ENCODE measurements at places on chromosomes 4 and X. TPM values are rescaled to one million over a fixed set of nuclear protein-coding genes. Genes with fewer than 3 reads are reported as not detected.

GRCh38 chr4:142778430-142778829 lies 67.7 kb downstream of the INPP4B start:
- no peak for DNase-seq

- no peak for DNase-seq
Measured at GRCh38 chr4:11042760-11043159, 358.2 kb upstream of the CLNK start.

DNA sequence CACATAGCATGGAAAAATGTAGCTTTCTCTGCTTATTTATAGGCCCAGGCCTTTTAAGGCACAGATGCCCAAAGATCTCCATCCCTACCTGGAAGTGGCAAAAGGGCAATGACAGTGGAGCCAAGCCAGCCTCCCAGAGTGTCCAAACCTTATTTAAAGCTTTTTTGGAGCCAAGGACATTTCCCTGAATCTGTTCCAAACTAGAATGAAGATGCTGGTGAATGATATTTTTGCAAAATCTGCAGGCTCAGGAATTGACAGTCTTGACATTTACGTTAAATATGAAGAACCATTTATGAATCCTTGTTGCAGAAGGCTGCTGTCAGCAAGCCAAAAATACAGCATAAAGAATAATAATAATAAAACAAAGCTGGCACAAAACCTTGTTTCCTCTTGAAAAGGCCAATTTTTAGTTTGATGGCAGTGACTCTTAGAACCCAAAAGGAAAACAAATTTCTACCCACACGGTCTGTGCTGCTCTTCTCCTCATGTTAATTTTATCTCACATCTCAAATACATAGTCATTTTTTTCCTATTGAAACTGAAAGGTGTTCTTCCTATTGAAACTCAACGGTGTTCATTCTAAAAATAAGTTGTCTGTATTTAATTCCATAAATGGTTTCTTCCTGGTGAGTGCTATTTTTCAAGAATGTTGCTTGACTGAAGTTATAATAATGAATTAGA lies 206.3 kb upstream of the TBL1X start:
- peak; percentile 90 for DNase-seq

DNA sequence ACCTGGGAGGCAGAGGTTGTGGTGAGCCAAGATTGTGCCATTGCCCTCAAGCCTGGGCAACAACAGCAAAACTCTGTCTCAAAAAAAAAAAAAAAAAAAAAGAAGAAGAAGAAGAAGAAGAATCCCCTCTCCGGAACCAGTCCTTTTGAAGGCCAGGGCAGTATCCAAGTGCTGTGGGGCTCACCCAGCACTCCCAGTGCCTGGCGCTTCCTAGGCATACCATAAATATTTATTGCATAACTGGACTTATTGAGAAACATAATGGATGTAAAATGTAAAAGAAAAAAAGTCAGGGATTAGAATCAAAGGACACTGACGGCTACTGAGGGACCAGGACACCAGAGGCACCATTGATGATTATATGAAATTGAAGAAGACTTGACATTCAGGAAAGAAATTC lies 162.1 kb upstream of the KIT start:
- no peak for DNase-seq

Gene CHRDL1
- total RNA-seq = not detected

DNA sequence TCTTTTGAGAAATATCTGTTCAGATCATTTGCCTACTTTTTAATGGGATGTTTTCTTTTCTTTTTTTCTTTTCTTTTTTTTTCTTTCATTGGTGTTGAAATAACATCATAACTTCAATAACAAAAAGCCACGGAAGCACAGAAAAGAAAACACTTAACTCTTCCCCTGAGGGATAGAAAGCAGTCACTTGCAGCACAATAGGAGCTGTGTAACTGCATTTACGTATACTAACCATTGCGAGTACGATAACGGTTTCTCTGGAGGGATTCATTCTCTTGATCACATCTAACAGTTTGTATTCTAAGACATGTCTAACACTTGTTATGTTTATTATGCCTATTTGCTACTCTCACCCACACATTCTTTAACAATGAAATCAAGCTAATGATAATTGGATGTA lies 27.3 kb downstream of the C4orf46 start:
- DNase-seq = no peak

GRCh38 chrX:109533631-109534030 lies 3.0 kb upstream of the NXT2 start:
- DNase-seq = no peak

DNA sequence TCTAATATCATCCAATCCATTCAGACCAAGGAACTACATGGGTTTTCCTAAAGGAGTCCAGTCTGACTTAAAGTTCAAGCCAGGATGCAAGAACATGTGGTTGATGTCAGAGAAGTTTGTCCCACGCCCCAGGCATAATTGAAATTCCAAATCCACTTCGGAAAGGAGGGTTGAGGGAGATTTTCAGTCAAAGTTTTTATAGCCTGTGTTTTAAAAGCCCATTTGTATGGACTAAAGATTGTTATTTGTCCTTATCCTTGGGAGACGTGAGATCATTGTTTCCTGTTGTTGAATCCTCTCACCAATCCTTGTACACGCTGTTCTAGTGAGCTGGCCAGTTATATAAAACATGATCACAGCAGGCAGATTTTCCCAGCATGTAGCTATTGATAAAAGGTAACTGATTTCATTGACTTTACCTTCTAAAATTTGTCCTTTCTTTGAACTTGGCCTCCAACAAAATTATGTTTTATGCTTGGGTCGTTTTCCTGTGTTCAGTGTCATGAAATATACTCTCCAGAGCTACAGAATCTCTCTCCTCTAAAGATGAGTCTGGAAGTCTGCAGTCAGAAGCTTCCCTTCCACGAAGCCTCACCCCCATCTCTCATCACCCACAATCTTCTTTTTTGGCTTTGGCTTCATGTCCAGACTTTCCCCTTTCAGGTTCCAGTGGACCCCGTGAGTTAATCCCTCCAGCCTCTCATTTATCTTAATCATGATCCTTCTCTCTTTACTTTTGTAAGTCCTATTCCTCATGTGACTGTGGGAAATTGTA lies 92.9 kb downstream of the ATP10D start:
- DNase-seq = no peak

DNA sequence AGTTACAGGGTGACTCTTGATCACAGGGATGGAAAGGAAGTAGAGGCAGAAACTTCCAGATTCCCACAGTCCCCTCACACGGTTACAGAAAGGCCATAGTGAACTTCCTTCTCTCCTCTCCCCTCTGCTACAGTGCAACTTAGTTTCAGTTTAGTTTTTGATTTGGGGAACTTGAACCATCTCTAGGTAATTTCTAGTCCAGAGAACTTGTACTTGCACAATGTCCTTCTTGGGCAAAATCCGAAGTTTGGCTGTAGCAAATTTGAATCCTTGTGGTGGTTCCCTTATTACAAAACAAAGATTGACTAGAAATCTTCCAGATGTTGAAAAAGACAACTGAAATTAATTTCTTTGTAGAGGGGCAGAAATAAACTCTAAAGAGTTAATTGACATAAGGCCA lies 1.2 kb upstream of the BLTP1 start:
- peak; percentile 12 for DNase-seq

DNA sequence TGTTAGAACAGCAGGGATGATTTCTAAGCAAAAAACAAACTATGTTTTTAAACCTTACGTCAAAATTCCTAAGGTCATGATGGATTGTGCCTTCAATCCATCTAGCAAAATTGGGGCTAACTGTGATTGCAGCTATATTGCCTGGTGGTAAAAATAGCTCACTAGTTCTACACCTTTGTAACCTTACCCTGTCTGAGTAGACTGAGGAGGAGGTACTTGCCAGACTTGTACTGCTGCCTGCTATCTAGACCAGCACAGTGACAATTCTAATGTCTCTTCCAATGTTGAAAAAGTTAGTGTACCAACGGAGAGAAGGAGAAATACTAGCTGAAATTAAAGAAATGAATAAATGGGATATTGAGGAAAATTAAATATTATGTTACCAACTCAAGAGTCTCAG lies 30.3 kb downstream of the ATP11C start:
- DNase-seq = no peak

Gene SOD3
- not detected for total RNA-seq

- DNase-seq = no peak
Measured at GRCh38 chr4:74056114-74056857, 17.8 kb upstream of the CXCL3 start.

Gene SLC10A4
- not detected for total RNA-seq

GRCh38 chrX:7925867-7926472 lies 1.2 kb downstream of the PNPLA4 start:
- DNase-seq = peak; percentile 56

- no peak for DNase-seq
Measured at GRCh38 chr4:127788517-127788916, 6.4 kb downstream of the HSPA4L start.

DNA sequence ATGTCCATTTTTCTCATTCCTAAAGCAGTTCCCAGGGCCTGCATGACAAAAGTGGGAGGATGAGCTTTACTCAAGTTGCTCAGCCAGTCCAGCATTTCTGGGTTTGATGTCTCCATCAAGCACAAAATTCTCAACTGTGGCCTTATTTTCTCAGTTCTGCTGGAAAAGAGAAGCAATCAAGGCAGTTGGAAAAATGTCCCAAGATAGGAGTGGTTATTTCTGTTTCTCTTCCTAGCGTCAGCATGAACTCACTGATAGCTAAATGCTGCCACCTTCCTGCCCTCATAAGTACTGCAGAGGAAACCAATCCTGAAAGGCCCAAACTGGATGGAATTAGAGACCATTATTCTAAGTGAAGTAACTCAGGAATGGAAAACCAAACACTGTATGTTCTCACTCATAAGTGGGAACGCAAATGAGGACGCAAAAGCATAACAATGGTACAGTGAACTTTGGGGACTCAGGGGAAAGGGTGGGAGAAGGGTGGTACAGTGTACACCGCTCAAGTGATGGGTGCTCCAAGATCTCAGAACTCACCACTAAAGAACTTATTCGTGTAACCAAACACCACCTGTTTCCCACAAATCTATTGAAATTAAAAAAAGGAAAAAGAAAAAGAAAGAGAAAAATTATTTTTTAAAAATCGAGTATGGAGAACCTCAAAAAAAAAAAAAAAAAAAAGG lies 29.6 kb downstream of the ADH7 start:
- peak; percentile 53 for DNase-seq

DNA sequence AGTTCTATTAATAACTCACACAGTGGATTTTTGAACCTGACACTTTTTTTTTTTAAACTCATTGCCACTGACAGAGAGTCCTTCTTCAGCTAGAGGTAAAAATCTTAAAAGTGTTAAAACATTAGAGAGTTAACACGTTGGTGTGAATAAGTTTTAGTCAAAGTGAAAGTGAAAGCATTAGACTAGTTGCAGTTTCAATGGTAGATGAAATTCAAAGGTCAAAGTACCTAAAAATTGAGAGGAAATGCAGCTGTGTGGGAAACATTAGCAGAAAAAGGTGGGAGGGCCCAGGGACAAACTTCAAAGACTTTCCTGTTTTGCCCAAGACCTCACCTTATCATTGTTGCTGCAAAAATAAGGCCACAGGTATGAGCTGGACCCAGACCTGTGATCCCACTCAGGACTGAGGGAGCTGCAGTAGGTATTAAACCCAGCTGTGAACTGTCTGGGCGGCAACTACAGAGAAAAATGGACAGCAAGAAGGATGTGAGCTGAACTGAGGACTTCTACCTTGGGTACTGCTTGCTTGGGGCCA lies 17.6 kb upstream of the GABRA4 start:
- DNase-seq = no peak

Gene NPNT
- not detected for total RNA-seq

DNA sequence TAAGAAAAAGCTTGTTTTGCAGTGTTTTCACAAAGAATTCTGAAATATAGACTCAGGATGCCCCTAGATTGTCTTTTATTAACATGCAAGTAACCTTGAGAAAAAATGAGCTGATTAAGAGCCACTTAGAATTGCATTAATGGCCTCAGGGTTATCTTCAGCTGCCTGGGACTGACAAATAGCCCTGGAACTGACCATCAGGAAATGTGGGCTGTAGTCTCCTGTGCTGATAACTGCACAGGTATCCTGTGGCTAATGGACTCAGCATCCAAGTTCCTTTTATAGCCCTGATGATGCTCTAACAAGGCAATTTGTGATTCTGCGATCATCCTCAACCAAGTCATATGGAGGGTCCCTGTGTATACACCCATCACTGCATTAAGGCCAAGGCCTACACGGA lies 17.0 kb downstream of the CA5B start:
- no peak for DNase-seq

DNA sequence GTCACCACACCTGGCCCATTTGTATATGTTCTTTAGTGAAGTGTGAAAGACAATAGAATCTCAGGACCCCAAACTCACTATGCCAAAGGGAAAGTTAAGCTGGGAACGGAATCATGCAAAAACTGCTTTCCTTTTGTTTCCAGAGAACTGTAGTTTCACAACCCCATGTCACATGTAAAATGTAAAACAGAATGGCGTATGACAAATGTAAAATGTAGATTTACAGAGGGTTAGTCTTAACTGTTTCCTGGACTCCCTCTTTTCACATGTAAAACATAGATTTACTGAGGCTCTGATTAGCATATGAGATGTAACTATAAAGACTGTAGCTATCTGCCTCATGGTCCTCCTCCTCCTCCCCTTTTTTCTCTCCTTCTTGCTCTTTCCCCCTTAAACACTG lies 66.3 kb downstream of the ABLIM2 start:
- no peak for DNase-seq

Gene NHSL2
- 0.31 TPM for total RNA-seq

DNA sequence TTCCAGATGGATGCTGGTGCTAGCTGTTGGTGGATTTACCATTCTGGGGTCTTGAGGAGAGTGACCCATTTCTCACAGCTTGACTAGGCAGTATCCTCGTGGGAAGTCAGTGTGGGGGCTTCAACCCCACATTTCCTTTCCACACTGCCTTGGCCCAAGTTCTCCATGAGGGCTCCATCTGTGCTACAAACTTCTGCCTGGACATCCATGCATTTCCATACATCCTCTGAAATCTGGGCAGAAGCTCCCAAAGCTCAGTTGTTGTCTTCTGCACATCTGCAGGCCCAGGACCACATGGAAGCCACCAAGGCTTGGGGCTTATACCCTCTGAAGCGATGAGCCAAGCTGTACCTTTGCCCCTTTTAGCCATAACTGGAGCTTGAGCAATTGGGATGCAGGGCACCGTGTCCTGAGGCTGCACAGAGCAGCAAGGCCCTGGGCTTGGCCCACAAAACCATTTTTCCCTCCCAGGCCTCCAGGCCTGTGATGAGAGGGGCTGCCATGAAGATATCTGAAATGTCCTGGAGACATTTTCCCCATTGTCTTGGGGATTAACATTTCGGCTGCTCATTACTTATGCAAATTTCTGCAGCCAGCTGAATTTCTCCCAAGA lies 248.7 kb upstream of the ANKRD50 start:
- DNase-seq = no peak

- DNase-seq = no peak
Measured at GRCh38 chr4:77952457-77952856, 89.8 kb downstream of the MRPL1 start.

- DNase-seq = no peak
Measured at GRCh38 chr4:95638920-95639501, 90.2 kb upstream of the UNC5C start.

Gene SGMS2
- not detected for total RNA-seq

DNA sequence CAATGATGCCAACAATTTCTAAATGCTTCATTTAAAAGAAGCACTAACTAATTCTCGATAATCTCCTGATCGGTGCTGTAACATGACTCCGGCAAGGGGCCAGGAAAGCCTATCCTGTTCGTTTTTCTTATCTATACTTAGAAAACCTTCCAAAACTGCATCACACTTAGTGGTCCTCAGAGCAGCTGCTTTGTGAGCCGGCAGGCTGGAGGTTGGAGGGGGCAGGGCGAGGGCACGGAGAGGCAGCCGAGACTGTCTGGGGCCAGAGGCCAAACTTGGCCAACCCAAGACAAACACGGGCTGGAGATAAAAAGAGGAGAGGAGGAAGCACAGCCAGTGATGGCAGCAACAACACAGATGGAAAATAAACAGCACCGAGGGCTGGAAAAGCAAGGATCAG lies 455.7 kb downstream of the BCOR start:
- DNase-seq = no peak

Gene HTR2C
- not detected for total RNA-seq

Gene PALLD
- 0.51 TPM for total RNA-seq
